ENCODE measurements at places on chromosomes 5 and 9. TPM values are rescaled to one million over a fixed set of nuclear protein-coding genes. Genes with fewer than 3 reads are reported as not detected.

DNA sequence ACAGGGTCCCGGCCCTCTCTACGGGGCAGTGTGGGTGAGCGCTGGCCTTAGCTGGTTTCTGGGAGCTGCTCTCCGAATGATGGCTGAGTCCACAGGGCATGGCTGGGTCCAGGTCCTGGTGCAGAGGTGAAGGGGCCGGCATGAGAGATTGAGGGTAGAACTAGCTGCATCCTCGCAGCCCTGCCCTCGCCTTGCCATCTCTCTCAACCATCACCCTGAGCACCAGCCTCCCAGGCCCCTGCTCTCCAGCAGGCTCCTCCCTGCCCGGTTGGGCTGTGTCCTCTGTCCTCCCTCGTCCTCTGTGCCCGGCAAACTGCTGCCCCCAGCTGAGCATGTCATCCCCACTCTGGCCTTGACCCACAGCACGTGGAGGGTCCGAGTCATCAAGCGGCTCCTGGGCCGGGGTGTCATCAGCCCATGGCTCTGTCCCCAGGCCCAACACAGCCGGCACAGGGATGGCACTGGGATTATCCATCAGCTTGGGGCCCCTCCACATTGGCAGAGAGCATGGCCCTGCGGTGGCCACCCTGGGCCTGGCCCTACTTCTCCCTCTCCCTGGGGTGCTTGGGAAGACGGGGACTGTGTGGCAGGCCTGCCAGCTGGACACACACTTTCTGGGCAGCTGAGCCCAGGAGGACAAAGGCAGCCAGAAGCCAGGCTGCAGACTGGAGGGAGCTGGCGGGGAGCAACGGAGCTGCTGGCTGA is 8.4 kb downstream of the FLT4 start:
- no peak overlapping the region for H3K27ac ChIP-seq
- no peak for DNase-seq
- no peaks in the 10 kb centered on the region for H3K4me1 ChIP-seq
- H3K36me3 ChIP-seq, result no peaks in the 10 kb centered on the region
- H3K4me3 ChIP-seq, result no peak overlapping the region

Gene TEX48
- not detected for polyA plus RNA-seq

Gene PRLR
- polyA plus RNA-seq, result 3.6 TPM

Gene CTXN3
- polyA plus RNA-seq, result not detected

Gene BAAT
- polyA plus RNA-seq, result 2.2 TPM

DNA sequence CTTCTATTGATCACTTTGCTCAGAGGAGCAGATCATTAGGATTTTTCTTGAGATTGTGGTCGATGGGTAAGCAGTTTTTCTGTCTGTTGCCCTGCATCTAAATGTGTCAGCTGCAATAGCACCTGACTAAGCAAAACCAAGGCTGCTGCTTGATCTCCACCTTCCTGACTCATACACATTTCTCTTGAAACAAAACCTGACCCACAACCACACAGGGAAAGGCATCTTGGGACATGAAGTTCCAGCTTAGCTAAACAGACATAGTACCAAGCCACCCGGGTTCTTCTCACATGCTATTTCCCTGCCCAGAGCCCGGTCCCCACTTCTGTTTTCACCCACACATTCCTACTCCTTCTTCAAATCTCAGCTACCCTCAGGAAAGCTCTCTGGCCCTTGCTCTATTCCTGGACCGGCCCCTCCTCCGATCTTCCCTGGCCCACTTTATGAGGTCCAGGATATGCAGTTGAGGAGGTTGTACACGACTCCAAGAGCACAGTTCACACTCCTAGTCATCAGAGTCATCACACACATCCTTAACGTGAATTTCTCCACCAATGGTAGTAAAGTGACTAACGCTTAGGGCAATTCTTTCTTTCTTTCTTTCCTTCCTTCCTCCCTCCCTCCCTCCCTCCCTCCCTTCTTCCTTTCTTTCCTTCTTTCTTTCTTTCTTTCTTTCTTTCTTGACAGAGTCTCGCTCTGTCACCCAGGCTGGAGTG is 16.0 kb upstream of the ZBTB43 start:
- no peak for DNase-seq
- no peaks in the 10 kb centered on the region for H3K27me3 ChIP-seq
- no peak overlapping the region for H3K27ac ChIP-seq

GRCh38 chr5:86838083-86838482 is 220.3 kb downstream of the COX7C start:
- H3K36me3 ChIP-seq, result no peaks in the 10 kb centered on the region
- no peak for DNase-seq
- H3K27ac ChIP-seq, result no peak overlapping the region

DNA sequence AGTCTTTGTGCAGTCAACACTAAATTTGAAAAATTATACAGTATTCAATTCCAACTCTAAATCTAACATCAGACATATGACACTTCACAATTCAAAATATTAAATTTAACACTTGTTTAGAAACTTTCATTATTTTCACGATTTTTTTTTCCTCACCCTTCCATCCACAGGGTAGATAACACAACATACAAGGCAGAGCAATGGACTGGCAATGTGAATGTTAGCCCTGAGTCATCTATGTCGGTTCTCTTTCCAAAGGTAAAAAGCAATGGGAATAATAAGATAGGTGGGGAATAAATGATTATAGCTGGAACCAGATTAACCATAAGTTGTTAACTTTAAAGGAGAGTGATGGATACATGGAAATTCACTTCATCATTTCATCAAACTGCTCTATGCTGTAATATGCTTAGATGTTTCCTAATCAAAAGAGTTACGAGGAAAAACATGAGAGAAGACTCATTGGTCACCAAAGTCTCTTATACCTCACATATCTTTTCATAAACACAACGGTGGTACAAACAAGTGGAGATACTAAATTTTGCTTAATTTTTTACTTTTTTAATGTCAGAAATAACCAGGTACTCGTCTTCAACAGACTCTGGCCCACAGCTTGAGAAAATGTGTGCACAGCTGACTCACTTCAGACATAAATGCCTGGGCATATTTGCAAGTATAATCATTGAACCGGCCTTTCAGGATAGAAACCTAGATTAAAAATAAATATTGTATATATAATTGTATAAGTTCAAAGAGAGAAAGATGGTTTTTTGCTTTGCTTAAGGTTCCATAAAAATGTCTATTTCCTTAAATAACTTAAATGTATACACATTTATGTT is 23.0 kb downstream of the RFX3 start:
- H3K4me3 ChIP-seq, result no peak overlapping the region
- no peaks in the 10 kb centered on the region for H3K4me1 ChIP-seq
- no peaks in the 10 kb centered on the region for H3K36me3 ChIP-seq
- no peak overlapping the region for H3K27ac ChIP-seq

GRCh38 chr5:116359592-116359991 is 215.0 kb downstream of the SEMA6A start:
- H3K4me3 ChIP-seq, result no peak overlapping the region
- H3K27ac ChIP-seq, result no peak overlapping the region
- H3K27me3 ChIP-seq, result no peaks in the 10 kb centered on the region
- no peak for DNase-seq
- no peaks in the 10 kb centered on the region for H3K4me1 ChIP-seq

GRCh38 chr9:138058181-138058580 is 180.6 kb downstream of the CACNA1B start:
- no peak for DNase-seq
- no peak overlapping the region for H3K4me3 ChIP-seq
- no peaks in the 10 kb centered on the region for H3K36me3 ChIP-seq
- no peak overlapping the region for H3K27ac ChIP-seq

DNA sequence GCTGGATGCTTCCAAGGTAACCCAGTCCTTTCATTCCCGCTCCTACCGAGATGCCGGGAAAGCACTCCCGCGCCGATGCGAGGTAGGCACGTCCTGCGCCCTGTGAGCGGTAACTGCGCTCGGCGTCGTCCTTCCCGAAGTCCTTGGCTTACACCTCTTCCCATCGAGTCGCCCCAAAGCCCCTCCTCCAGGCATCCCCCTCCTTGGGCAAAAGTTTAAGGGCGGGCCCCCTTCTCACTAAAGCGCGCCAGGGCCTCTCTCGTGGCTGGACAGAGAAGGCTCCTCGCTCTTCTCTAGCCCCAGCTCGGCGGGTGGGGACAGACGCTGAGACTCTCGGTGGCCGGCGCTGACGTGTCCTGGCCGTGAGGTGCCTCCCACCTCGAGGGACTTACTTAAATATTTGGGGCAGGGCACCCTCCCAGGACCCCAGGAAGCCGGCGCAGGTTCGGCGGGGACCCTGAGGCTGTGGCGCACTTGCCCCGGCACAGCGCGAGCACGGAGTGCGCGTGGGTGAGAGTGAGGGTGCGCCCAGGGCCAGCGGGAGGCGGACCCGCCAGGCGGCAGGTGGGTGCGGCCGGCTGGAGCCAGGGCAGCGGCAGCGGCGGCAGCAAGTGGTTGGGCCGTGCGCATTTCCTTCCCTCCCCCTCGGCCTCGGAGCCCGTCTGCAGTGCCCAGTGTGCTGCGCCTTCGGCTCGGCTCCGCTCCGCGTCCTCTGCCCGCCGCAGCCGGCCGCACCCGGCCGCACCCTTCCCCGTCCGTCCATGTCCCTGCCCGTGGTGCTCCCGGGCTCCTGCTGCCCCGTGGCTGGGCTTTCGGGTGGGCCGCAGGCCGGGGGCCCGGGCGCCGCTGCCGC is at the start of gene ENTREP1:
ENTREP1 (plus strand) TSS at position 667 of the 853 bp plus-strand sequence; CDS start at position 762, 95 bp downstream.
- H3K4me3 ChIP-seq, result no peak within 1 kb of the TSS
- H3K27me3 ChIP-seq, result peaks cover 27% of the 10 kb centered on the region
- peak; percentile 73 for DNase-seq
- no peaks in the 10 kb centered on the region for H3K36me3 ChIP-seq

Gene DMRT2
- not detected for polyA plus RNA-seq

DNA sequence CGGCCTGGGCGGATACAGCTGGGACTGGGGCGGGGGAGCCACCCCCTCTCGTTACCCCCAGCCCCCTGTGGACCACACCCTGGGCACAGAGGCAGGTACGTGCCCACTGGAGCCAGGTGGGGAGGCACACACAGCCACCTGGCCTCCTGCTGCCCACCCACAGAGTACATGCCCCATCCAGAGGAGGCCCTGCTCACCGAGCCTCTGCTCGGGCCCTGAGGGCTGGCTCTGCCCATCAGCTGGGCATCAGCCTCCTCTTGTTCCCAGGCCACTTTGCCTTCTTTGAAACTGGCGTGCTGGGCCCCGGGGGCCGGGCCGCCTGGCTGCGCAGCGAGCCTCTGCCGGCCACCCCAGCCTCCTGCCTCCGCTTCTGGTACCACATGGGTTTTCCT is 6.3 kb downstream of the MAMDC4 start:
- peak overlapping the region; percentile 97 for H3K27ac ChIP-seq
- no peaks in the 10 kb centered on the region for H3K4me1 ChIP-seq
- no peak overlapping the region for H3K4me3 ChIP-seq

Gene TLE1
- polyA plus RNA-seq, result 5.9 TPM

- H3K27ac ChIP-seq, result no peak overlapping the region
- no peak overlapping the region for H3K4me3 ChIP-seq
- no peaks in the 10 kb centered on the region for H3K4me1 ChIP-seq
- DNase-seq, result no peak
- no peaks in the 10 kb centered on the region for H3K27me3 ChIP-seq
- no peaks in the 10 kb centered on the region for H3K36me3 ChIP-seq
These were observed 330.1 kb downstream of the ENC1 start for GRCh38 chr5:74310386-74310785.

DNA sequence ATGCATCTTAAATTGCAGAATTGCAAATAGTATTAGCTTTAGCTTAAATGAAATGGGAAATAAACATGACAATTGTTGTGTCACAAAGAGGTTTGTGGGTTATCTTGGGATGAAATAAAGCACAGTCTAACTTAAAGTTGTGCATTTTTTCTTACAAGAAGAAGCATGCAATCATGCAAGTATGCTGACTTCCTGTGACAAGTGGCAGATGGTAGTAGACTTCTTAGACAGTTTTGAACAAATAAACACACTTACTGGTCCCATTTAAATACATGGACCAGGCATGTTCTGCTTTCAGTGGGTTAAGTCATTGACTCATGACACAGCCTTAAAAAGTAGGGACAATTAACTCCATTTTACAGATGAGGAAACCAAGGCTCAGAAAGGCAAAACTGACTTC is 15.9 kb upstream of the C5orf63 start:
- DNase-seq, result no peak
- H3K4me3 ChIP-seq, result no peak overlapping the region
- peak overlapping the region; percentile 94 for H3K27ac ChIP-seq
- no peaks in the 10 kb centered on the region for H3K36me3 ChIP-seq

GRCh38 chr5:147751156-147751830 is 31.2 kb downstream of the JAKMIP2 start:
- DNase-seq, result no peak
- no peak overlapping the region for H3K27ac ChIP-seq
- H3K36me3 ChIP-seq, result no peaks in the 10 kb centered on the region
- H3K4me3 ChIP-seq, result no peak overlapping the region
- no peaks in the 10 kb centered on the region for H3K4me1 ChIP-seq

Gene OTP
- polyA plus RNA-seq, result not detected
